ENCODE measurements at places on chromosomes 6 and 20. TPM values are rescaled to one million over a fixed set of nuclear protein-coding genes. Genes with fewer than 3 reads are reported as not detected.

RPS10 gene
- total RNA-seq, result 1,174 TPM

SMIM13 gene
- 11.5 TPM for total RNA-seq

SAMD10 gene
- 12.8 TPM for total RNA-seq

GRCh38 chr20:53001498-53002301 lies 29.5 kb downstream of the TSHZ2 start:
- no peaks in the 10 kb centered on the region for H3K27me3 ChIP-seq
- H3K36me3 ChIP-seq, result peaks cover 2% of the 10 kb centered on the region
- no peak for DNase-seq
- no peak overlapping the region for H3K4me3 ChIP-seq
- peaks cover 34% of the 10 kb centered on the region for H3K4me1 ChIP-seq

HTR1E gene
- total RNA-seq, result not detected

- DNase-seq, result no peak
- H3K27me3 ChIP-seq, result no peaks in the 10 kb centered on the region
- no peak overlapping the region for H3K27ac ChIP-seq
- no peak overlapping the region for H3K4me3 ChIP-seq
- no peaks in the 10 kb centered on the region for H3K4me1 ChIP-seq
These were observed 328.8 kb upstream of the MANEA start for GRCh38 chr6:95248499-95248898.

PTCRA gene
- total RNA-seq, result not detected

GRCh38 chr20:17562804-17563305 lies 7.0 kb upstream of the DSTN start:
- peak overlapping the region; percentile 96 for H3K27ac ChIP-seq
- peaks cover 24% of the 10 kb centered on the region for H3K4me1 ChIP-seq
- H3K27me3 ChIP-seq, result no peaks in the 10 kb centered on the region
- DNase-seq, result no peak

DNA sequence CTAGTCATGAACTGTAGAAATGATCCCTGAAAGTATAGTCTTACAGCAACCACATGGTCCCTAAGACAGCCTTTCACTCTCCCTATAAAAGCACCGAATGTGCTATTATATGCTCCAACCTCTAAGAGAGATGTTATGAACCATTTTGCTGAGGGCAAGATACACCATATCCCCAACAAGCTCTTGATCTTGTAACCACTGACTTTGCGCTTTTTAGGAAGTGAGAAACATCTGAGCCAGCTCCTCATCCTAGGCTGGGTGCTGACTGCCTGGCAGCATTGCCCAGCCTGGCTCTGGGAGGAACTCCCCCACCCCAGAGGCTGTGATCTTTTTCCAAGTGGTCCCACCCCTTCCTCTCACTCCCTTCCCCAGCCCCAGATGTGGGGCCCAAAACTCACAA lies 3.1 kb upstream of the EMILIN3 start:
- no peak overlapping the region for H3K4me3 ChIP-seq
- H3K4me1 ChIP-seq, result peaks cover 10% of the 10 kb centered on the region
- peaks cover 43% of the 10 kb centered on the region for H3K27me3 ChIP-seq
- H3K27ac ChIP-seq, result no peak overlapping the region

DNA sequence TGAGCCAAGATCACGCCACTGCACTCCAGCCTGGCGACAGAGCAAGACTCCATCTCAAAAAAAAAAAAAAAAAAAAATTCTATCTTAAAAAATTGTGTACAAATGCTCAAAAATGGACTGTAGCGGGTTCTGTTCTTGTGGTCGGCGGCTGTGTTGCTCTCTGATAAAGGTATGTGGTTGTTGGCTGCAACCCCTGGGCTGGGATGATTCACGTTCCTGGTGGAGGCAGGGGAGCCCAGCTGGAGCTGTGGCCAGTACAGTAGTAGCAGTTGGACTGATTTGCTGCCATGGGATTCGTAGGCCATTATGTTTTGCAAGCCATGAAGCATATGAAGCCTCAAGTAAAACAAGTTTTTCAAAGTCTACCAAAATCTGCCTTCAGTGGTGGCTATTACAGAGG lies 22.3 kb downstream of the MDN1 start:
- H3K4me1 ChIP-seq, result no peaks in the 10 kb centered on the region
- no peak overlapping the region for H3K4me3 ChIP-seq
- no peak for DNase-seq
- H3K27me3 ChIP-seq, result no peaks in the 10 kb centered on the region

DNA sequence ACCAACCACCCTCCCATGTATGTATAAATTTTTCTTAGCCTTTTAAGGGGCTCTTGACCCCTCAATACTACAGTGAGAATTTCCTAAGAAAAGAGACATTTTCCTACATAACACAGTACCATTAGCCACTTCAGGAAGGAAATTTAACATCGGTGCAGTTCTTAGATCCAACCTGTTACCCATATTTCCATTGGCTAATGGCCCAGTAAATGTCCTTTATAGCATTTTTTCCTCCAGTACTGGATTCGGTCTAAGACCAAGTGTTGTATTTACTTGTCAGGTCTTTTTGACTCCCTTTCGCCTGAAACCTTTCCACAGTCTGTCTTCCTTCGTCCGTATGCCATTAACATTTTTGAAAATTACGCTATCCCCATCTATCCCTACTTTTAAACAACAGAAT lies 173.4 kb upstream of the PMEPA1 start:
- no peak for DNase-seq
- peaks cover 55% of the 10 kb centered on the region for H3K27me3 ChIP-seq
- H3K4me1 ChIP-seq, result no peaks in the 10 kb centered on the region
- no peak overlapping the region for H3K27ac ChIP-seq

DNA sequence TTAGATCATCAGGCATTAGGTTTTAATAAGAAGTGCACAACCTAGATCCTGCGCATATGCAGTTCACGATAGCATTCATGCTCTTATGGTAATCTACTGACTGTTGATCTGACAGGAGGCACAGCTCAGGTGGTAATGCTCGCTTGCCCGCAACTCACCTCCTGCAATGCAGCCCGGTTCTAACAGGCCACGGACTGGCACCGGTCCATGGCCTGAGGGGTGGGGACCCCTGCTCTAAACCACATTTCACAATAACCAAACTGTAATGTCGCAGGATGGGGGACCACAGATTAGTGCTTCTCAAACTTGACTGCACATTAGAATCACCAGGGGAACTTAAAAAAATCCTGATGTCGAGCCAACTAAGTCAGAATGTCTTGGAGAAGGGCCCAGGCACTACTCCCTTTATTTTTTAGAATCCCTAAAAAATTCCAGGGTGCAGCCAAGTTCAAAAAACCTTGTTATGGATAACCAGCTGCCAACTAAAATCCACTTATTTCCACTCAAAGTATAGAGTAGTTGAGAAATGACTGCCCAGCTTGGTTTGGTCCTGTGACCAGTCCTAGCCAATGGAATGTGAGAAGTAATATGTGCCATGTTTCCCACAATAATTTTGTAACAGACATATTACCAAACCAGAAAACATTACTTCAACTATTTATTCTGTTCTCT lies 3.1 kb downstream of the SHPRH start:
- DNase-seq, result no peak
- peaks cover 8% of the 10 kb centered on the region for H3K36me3 ChIP-seq
- peak overlapping the region; percentile 82 for H3K27ac ChIP-seq
- no peak overlapping the region for H3K4me3 ChIP-seq
- H3K4me1 ChIP-seq, result peaks cover 37% of the 10 kb centered on the region

TSPO2 gene
- total RNA-seq, result not detected

TRIM10 gene
- not detected for total RNA-seq

CD83 gene
- 5.7 TPM for total RNA-seq

FOXC1 gene
- 1.1 TPM for total RNA-seq

RRP36 gene
- total RNA-seq, result 60.6 TPM

All from progenitor cell of endocrine pancreas (in vitro differentiated cells).